ENCODE measurements at places on chromosomes 13 and 19.

GRCh38 chr13:35857769-35858168 lies 273.4 kb downstream of the DCLK1 start:
- no peak for DNase-seq

DNA sequence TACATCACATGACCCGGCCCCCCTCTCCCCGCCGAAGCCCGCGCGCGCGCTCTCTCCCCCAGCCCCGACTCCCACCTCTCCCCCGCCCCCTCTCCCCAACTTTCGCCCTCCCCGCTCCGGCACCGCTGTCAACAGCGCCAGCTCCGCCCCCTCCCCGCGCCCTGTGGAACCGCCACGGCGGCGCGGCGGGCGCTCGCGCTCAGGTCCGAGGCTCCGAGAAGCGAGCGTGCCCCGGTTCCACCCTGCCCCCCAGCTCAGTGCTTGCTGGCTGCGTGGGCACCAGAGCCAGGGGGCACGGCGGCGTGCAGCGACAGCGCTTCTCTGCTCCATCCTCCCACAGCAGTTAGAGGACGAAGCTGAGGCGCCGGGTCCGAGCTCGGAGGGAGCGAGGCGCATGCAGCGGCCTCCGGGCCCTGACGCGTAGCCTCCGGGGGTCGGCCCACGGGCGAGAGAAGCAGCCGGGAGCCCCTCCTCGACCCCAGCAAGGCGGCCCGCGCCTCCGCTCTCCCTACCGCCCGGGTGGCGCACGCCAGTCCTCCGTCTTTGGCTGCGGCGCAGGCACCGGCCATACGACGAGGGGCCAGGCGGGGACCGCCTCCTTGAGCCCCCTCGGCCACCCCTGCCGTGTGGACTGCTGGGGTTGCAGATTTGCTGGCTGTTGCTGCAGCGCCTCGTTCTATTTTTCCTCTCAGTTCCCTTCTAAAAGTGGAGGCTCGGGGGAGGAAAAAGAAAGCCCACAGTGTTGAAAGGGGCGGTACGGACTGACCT lies 109.5 kb downstream of the KCNRG start:
- peak; percentile 95 for DNase-seq

DNA sequence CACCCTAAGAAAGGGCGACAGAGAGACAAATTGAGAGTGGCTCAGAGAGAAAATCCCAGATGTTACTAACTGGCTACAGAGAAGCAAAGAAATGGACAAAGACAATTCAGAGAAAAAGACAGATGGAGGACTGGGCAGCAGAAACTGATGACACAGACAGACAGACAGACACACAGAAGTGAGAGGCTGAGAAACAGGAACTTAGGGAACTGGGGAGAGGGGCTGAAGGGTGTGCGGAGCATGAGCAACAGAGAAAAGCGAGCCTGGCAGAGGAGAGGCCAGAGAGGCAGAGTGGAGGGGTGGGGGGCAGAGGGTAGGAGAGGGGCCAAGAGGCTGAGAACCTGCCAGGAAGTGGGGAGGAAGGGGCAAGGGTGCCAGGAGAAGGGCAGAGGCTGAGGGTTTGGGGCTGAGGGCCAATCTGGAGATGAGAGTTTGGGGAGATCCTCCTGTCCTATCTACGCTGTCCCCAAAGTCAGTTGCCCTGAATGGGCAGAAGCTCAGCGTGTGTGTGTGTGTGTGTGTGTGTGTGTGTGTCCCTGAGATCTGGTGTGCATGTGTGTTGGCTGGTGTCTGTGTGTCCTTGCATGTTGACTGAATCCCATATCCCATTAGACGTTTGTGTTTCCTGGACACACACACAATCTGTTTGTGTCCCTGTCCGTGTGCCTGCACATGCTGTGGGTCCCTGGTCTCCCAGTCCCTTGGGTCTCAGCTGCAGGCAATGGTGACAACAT lies 5.6 kb upstream of the ERFL start:
- no peak for DNase-seq

DNA sequence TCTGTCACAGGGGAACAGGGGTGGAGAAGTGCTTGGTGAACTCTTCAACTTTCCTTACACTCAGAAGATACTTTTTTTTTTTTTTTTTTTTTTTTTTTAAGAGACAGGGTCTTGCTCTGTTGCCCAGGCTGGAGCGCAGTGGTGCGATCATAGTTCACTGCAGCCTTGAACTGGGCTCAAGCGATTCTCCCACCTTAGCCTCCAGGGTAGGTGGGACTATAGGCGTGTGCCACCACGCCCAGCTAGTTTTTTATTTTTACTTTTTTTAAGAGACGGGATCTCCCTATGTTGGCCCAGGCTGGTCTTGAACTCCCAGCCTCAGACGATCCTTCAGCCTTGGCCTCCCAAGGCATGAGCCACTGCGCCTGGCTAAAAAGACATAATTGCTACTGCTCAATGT lies 11.5 kb downstream of the CEBPG start:
- DNase-seq = no peak

- DNase-seq = no peak
Observed at GRCh38 chr13:35485424-35485823, 8.9 kb upstream of the MAB21L1 start.

DNA sequence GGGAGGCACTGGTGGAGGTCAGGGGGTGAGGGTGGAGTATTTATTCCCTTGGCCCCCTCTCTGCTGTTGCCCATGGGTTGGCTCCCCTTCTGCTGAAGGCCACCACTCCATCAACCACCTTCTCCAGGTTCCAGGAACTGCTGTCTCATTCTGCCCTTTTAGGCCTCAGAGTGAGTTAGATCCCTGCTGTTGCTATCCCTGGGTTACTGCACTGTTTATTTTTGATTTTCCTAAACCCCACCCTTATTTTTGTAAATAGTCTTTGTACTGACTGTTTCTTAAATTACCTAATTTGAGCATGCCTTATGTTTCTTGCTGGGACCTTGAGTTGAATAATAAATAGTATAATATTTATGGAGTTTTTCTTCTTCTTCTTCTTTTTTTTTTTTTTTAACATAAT lies 132.8 kb downstream of the RGCC start:
- no peak for DNase-seq

GRCh38 chr13:81211713-81212112 lies 870.8 kb upstream of the SPRY2 start:
- DNase-seq = no peak

- no peak for DNase-seq
Observed at GRCh38 chr19:49559928-49560327, 20.4 kb downstream of the NOSIP start.

DNA sequence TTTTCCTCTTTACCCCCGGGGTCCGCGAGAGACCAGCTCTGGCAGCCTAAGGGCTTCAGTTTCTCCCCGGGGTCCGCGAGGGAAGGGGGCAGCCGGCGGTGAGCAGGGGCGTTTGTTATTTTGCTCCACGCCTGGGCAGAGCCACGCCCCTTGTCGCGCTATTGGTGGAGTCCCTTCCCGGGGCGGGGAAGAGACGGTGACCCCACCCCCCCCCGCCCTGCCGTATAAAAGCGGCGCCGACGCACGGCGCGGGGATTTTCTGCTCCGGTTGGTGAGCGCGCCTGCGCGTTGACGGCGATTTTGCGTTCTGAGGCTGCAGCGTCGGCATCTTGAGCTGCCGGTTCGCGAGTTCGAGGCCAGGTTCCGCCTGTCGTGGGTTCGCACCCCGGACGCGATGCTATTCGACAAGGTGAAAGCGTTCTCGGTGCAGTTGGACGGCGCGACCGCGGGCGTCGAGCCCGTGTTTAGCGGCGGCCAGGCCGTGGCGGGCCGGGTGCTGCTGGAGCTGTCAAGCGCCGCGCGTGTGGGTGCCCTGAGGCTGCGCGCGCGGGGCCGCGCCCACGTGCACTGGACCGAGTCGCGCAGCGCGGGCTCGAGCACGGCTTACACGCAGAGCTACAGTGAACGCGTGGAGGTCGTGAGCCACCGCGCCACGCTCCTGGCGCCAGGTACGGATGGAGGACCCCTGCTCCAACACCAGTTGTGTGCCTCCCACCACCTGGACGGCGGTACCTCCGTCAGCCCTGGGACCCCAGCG lies at the start of gene ARRDC2:
ARRDC2 (plus strand) TSS at position 254 of the 757 bp plus-strand sequence; CDS start at position 395, 141 bp downstream.
- peak; percentile 92 for DNase-seq

GRCh38 chr19:10848230-10848856 lies at the start of gene C19orf38:
TSS of gene C19orf38 (plus strand) at chr19:10848415. CDS start at chr19:10848509, 94 bp downstream.
- no peak for DNase-seq

GRCh38 chr19:14367016-14367415 lies 14.2 kb upstream of the ADGRE5 start:
- DNase-seq = no peak

DNA sequence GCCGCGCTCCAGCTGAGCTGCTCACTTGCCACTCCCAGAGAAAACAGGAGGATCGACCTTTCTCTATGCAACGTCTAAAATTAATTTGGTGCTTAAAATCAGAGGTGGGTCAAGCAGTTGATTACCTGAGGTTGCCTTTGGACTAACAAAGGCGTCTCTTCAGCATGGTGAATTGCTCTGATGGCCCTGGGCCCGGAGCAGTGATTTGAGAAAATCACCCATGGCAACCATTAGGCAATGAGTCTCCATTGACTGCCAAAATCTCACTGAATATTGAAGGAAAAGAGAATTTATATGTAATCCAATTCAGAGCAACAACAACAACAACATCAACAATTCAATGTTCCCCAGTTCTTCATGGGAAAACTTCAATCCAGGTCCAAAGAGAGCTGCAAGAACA lies 61.8 kb downstream of the IRS2 start:
- no peak for DNase-seq

- peak; percentile 94 for DNase-seq
Observed at GRCh38 chr19:5826531-5827341, 12.8 kb downstream of the FUT6 start.

DNA sequence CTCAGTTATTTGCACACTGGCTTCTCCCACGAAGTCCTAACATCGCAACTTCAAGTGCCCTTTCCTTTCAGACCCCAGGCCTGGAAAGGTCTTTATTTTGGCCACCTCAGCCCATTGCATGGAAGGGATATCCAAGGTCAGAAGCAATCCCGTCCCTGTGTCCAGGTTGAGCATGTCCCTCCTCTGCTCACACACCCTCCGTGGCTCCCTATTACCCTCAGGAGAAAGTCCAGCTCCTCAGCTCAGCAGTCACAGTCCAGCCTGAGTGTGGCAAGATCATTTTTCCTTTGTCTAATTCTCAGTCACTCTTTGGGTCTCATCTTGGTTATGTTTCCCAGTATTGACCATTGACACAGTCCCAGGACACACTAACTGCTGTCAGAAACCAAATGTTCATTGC lies 19.2 kb downstream of the ARRDC2 start:
- no peak for DNase-seq

GRCh38 chr19:17743874-17744580 lies 7.2 kb upstream of the FCHO1 start:
- no peak for DNase-seq

- no peak for DNase-seq
Observed at GRCh38 chr19:45200568-45200967, 22.0 kb downstream of the BLOC1S3 start.

All from left lobe of liver (tissue), 2 donors.